ENCODE measurements at places on chromosomes 16 and 17.

DNA sequence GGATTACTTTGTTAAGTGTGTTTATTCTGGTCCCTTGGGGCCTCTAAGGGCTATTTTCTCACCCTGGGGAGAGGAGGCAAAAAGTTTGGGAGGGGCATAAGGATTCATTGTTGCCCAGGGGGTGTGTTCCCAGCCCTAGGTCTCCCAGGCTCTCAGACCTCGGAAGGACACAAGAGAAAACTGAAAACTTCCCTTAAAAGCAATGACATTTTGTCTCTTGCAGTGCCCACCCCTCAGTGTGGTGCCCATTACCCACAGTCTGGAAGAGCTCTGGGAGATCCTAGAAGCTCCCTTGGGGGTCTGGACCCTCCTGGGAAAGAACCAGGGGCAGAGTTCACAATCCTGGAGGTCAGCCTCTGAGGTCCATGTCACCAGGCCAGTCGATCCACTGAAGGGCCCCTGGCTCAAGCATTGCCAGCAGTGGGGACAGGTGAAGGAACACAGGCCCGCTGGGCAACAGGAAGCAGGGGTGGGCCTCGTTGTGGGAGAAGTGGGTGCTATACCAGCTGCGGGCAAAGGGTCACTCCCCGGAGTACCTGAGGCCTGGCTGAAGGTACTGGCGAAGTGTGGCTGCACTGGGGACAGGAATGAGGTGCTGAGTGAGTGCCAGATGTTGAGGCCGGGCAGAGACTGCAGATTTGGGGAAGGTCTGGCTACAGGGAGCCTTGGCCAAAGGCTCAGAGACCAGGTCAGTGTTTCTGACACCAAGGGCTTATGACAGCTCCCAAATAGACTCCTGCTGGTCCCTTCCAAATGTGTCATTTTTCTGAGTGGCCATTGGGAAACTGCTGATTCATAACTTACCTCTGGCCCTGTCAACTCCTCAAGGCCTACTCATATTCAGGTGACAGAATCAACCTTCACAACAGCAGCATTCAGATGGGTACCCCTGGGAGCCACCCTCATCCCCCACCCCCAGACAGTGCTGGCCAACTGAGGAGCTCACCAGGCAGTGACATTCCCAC is 4.6 kb upstream of the ZNF747 start:
- DNase-seq = no peak

- DNase-seq = no peak
Observed at GRCh38 chr16:57801809-57802340, 416 bp downstream of the KIFC3 start.

GRCh38 chr17:32191306-32191705 is 49.0 kb downstream of the RHOT1 start:
- DNase-seq = no peak

GRCh38 chr17:78072961-78073360 is 55.6 kb downstream of the TMC6 start:
- DNase-seq = no peak

DNA sequence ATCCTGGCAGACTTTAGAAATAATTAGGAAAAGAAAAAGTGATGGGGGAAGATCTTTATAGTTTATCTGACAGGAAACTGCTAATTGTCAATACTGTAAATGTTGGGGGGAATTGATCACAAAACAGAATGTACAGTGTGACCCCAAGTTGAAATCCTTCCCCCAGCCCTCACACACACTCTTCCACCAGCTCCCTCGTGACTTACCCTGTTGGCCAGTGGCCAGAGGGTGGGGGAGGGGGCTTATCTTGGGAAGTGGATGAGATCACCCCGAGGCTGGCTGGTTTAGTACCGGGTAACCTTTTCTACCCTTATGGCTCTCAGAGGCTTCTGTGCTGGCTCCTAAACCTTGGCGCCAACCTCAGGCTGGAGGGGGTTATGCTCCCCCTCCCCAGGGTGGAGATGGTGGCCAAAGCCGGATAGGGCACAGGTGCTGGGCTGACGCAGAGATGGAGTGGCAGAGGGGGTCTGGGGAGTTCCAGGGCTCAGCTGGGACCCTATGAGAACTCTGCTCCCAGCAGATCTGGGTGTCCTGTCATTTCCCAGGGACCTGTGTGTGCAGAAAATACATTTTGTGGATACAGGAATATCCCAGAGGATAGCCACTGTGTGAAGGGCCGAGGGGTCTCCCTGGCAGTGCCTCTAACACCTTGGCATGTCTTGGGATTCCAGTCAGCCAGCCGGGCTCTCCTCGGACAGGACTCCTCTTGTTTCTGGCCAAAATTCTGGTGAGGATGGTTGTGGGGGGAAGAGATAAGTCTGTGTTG is 18.6 kb downstream of the CDH16 start:
- DNase-seq = no peak

DNA sequence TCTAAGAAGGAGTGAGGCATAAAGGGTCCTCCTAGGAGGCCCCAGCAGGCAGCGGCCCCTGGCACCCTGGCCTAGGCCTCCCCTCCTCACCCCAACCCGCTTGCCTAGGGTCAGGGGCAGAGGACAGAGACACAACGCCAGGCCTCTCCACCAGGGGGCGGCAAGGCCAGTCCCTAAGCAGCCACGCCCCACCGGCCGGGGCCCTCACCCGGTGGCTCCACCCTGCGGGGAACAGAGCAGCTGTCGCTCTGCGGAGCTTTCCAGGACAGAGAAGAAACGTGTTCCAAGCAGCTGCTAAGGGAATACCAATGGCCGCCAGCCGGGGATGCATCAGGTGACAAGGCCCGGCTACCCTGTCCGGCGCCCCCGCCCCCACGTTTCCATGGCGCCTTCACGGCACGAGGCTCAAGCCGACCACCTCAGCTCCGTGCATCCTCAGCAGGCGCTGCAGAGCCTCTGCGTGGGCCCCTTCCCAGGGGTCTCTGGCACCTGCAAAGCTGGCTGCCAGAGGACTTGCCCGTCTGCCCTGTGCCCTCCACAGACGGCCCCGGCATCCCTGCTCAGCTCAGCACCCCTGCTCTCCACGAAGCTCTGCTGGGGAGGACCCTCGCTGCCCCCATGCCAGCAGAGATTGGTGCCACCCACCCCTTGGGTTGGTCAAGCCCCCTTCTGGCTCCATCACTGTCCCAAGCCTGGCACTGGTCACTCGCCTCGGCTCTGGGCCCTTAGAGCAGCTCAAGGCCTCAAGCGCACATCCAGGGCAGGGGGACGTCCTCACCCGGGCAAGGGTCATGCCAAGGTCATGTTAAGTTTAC is 5.6 kb downstream of the ZNF598 start:
- peak; percentile 98 for DNase-seq

DNA sequence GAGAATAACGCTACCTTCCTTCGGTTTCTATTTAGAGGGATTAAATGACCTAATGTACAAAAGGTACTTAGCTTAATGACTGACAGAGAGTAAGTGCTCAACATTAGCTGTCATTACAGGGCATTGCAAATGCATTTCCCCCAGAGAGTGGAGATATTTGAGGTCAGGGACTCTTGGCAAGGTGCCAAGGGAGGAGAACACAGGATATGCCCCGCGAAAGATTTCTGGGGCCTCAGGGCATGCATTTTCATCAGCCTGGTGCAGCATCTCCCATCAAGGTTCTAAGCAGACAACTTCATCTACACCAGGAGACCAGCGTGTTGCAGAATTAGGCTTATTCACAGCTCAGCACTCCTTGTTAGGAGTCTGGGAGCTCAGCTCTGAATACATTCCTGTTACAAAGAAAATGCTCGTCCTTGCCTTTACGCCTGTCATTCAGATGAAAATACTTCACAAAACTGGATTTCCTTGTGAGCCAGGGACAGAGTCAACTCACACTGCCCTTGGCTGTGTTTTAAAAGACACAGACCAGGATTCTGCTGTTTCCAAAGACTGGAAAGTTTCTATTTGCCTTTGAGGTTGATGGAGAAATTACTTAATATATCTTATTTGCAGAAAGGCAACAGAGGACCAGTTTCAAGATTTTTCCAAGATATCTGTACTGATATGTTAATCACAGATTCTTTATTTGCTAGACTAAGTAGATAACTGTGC is 108.2 kb downstream of the VAT1L start:
- no peak for DNase-seq
